ENCODE measurements at places on chromosomes 12 and 14. TPM values are rescaled to one million over a fixed set of nuclear protein-coding genes. Genes with fewer than 3 reads are reported as not detected.

The RTL1 gene
- polyA plus RNA-seq, result 0.07 TPM

The KRT80 gene
- 14.9 TPM for polyA plus RNA-seq

The SLC17A8 gene
- not detected for polyA plus RNA-seq

- no peak for DNase-seq
- peaks cover 29% of the 10 kb centered on the region for H3K4me1 ChIP-seq
- no peak overlapping the region for H3K27ac ChIP-seq
- no peak overlapping the region for H3K4me3 ChIP-seq
- H3K27me3 ChIP-seq, result no peaks in the 10 kb centered on the region
These were observed 52.9 kb downstream of the ACTN1 start for GRCh38 chr14:68926236-68926635.

The ZNF384 gene
- 80.4 TPM for polyA plus RNA-seq

DNA sequence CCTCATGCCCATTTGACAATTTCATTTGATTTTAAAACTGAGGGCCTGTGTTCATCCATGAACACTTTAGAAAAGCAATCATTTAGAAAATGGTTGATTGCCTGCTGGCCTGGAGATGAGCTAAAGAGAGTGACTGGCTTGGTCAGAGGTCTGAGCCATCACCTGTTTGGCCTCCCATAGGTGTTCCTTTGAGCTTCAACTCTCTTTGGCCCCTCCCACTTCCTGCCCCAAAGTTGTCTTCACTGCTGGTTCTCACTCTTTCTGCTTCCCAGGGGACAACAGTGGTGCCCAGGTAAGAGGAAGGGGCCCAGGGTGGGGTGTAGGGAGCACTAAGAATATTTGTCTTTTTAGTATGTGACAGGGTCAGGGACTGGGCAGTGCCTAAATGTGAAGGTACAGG lies 4.9 kb upstream of the TCP11L2 start:
- no peak for DNase-seq
- H3K4me1 ChIP-seq, result peaks cover 5% of the 10 kb centered on the region
- no peaks in the 10 kb centered on the region for H3K27me3 ChIP-seq
- no peak overlapping the region for H3K27ac ChIP-seq

- DNase-seq, result no peak
- H3K27me3 ChIP-seq, result no peaks in the 10 kb centered on the region
- no peak overlapping the region for H3K4me3 ChIP-seq
- H3K36me3 ChIP-seq, result no peaks in the 10 kb centered on the region
- no peak overlapping the region for H3K27ac ChIP-seq
These were observed 617.2 kb downstream of the MED13L start for GRCh38 chr12:115660211-115660805.

- DNase-seq, result no peak
- H3K36me3 ChIP-seq, result no peaks in the 10 kb centered on the region
- H3K4me1 ChIP-seq, result no peaks in the 10 kb centered on the region
- H3K27ac ChIP-seq, result no peak overlapping the region
These were observed 300.5 kb downstream of the PRKD1 start for GRCh38 chr14:29627137-29627536.
